ENCODE measurements at places on chromosomes 6 and 20. TPM values are rescaled to one million over a fixed set of nuclear protein-coding genes. Genes with fewer than 3 reads are reported as not detected.

DNA sequence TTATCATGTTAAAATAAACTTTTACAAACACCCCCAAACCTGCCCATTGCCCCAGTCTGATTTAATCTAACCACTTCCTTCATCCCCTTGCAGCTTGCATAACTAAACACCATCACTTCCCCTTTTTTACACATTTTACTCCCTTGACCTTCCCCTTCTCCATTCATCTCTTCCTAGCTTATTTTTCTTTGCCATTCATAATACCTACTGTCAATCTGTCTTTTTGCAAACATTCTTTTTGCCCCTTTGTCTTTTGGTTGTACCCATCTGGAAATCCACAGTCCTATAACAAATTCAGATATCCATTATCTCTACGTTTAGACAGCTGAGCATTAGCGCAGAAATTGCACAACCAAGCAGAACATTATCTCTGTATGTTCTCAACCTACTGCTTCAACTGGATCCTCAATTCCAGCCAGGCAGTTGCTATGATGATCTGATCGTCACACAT lies 51.2 kb downstream of the C6orf52 start:
- no peak for DNase-seq

- DNase-seq, result no peak
Measured at GRCh38 chr20:62874964-62875344, 13.3 kb upstream of the TCFL5 start.

GRCh38 chr6:137044366-137045221 lies at the start of gene IL20RA:
Gene IL20RA, minus strand, starts transcription at chr6:137044965. Its CDS starts 237 bp downstream, at chr6:137044728.
- DNase-seq, result peak; percentile 90

- DNase-seq, result no peak
Measured at GRCh38 chr6:156809446-156810178, 32.4 kb downstream of the ARID1B start.

- no peak for DNase-seq
Measured at GRCh38 chr6:150600010-150600300, 270 bp downstream of the PLEKHG1 start.

GRCh38 chr20:41366546-41367392 lies at the start of gene EMILIN3:
Gene EMILIN3, minus strand, starts transcription at chr20:41366818. Its CDS starts 184 bp downstream, at chr20:41366634.
- no peak for DNase-seq

DNA sequence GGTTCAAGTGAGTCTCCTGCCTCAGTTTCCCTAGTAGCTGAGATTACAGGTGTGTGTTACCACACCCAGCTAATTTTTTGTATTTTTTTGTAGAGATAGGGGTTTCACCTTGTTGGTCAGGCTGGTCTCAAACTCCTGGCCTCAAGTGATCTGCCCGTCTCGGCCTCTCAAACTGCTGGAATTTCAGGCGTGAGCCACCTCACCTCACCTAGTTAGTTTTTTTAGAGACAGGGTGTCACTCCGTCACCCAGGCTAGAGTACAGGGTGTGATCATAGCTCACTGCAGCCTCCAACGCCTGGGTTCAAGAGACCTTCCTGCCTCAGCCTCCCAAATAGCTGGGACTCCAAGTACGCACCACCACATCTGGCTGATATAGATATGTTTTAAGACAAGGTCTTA lies 22.9 kb downstream of the SYTL3 start:
- no peak for DNase-seq

GRCh38 chr20:54335299-54335698 lies 127.4 kb downstream of the PFDN4 start:
- no peak for DNase-seq

DNA sequence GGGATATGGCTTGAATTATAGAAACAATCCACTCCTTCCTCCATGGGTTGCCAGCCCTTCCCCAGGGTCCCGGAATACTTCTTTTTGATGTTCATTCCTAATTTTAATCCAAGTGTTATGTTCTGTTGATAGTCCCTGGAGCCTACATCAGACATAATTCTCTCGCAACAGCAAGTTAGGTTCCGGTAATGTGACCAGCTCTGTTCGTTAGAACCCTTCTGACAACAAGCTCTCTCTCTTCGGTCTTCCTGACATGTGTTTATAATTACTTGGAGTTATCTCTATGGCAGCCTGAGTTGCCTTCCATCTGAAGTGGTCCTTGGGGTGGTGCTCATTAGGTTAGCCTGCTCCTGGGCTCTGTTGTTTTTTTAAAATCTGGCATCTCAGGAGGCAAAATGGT lies 506.9 kb upstream of the JARID2 start:
- no peak for DNase-seq

GRCh38 chr20:13131688-13132087 lies 89.4 kb upstream of the ISM1 start:
- DNase-seq, result no peak

DNA sequence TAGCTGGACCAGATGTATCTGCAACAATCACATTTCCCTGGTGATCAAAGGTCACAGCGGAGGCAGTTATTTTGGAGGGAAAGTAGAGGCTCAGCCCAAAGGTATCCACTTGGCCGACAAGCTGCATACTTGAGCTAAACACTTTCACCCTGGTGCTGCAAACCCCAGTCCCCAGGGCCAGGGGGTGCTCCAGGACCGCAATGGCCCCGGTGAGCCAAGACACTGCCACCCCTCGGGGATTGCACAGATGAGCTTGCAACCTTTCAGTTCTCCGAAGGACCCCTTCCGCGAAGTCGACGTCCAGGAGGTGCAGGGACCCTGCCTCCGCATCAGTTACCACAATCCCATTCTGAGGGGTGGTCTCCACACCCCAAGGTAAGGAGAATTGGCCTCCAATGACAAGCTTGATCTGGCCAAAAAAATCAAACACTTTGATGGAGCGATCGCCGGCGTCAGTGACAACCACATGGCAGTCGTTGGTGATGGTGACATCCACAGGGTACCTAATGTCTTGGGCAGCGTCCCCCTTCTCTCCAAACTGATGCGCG lies 823 bp downstream of the NHLRC1 start:
- peak; percentile 29 for DNase-seq

DNA sequence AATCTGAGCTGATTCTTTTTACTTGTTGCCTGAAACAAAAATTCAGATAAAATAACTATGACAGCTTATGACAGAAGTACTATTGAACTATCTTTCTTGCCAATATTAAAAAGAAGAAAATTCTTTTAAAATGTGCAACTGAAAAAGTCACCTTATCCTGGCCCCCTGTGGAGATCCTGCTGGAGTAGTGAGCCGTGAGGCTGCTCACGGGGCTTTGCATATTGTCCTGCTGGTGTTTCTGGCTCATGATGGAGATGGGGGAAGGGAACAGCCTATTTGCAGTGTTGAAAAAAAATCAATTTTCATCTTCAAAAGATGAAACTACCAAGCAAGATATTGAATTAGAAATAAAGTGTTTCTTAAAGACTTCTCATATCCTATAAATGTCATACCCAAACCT lies 216.0 kb downstream of the SAMD5 start:
- no peak for DNase-seq

- DNase-seq, result no peak
Measured at GRCh38 chr20:20214757-20215275, 153.1 kb upstream of the INSM1 start.

- DNase-seq, result no peak
Measured at GRCh38 chr6:101722991-101723579, 329.6 kb downstream of the GRIK2 start.

DNA sequence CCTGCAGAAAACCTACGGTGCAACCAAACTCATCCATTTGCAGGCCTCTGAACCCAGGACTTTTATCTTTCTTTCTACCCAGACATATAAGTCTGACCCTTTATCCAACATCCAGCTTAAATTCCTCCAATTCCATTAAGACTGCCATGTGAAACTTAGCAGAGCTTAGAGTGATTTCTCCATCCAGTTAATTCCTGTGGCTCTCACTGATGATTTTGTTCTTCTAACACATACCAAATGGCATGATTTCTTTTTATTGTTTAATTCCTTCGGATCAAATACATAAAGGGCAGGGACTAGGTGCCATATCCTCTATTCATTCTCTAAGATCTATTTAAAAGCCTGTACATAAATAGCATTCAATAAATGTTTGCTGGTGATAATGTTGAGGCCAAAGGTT lies 92.9 kb downstream of the TASP1 start:
- no peak for DNase-seq

GRCh38 chr6:148595550-148595949 lies 151.3 kb upstream of the UST start:
- no peak for DNase-seq

- DNase-seq, result no peak
Measured at GRCh38 chr6:125714441-125715090, 34.9 kb upstream of the HEY2 start.

GRCh38 chr6:170361335-170361734 lies 54.8 kb downstream of the FAM120B start:
- no peak for DNase-seq

DNA sequence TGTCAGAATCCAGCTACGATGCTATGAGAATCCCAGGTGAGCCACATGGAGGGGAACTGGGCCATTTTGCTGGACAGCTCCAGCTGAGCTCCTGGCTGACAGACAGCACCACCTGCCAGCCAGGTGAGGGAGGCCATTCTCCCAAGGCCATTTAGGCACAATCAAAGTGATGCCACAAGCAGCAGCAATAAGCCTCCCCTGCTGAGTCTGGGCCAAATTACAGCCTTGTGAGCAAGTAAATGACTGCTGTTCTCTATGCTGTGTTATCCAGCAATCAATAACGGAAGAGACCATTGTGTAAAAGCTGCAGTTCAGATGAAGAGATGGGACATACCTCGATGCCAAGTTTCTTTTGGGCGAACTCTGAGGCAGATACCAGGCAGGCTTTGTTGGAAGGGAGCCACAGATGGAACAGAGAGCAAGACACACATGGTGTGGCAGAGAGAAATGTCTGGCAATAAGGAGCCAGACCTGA lies 14.0 kb upstream of the SCGN start:
- DNase-seq, result no peak

DNA sequence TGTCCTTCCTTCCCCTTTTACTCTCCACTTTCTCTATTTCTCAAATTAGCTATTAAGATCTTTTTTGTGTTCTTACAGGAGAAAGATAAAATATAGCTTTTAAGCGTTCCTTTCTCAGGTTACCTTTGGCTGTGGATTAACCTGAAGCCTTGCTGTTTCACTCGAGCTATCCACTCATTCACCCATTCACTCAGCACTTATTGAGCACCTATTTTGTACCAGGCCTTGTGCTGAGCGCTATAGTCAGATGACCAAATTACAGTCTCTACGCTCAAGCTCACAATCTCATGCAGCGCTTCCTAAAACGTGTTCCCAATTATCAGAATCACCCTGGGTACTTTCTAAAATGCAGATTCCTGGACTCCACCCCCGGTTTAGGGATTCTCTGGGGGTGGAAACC lies 1.8 kb upstream of the CEP250 start:
- no peak for DNase-seq

- no peak for DNase-seq
Measured at GRCh38 chr6:36463676-36464075, 20.9 kb downstream of the KCTD20 start.

DNA sequence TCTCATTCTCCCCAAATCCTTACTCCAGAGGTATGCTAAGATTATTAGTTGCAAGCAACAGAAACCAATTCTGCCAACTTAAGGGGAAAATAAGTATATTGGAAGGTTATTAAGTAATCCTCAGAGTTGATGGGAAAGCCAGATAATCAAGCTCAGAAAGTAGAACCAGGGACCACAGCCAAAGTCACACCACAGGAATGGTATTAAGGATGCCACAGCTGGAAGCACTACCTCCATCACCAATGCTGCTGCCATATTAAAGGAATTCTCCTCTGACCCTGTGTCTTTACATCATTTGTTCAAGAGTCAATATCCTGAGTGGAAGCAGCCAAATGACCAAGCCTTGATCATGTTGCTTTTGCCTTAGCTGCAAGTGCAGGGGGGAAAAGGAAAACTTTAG lies 9.9 kb downstream of the PROCR start:
- DNase-seq, result no peak

DNA sequence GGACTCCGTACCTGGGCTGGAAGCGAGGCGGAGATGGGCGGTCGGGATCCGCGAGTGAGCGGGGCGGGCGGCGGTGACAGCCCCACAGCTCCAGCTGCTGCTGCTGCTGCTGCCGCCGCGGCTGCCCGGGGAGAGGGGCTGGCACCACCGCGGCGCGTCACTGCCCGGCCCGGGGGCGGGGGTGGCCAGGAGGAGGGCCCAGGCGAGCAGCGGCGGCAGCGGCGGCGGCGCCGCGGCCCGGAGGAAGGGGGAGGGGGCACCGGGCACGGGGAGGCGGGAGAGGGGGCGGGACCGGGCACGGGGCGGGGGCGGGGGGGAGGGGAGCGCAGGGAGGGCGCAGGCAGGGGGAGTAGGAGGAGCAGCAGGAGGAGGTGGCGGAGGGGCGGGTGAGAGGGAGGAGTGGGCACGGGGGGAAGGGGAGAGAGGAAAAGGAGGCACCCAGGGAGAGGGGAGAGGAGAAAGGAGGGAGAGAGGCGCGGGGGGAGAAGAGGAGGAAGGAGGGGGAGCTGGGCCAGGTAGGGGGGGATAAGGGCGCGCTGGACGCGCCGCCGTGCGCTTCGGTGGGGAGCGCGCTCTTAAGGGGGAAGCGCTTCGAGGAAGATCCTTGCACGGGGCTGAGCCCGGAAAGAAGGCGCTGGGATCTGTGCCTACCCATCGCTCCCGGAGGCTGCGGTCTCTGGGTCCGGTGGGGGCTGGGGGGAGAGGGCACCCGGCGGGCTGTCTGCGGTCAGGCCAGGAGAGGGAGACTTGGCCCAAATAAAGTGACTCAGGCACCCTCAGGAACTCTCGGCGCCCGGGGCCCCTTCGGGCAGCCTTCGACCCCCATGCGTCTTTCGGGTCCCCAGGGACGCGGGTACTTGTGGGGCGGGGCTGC lies 101.5 kb downstream of the NOL4L start:
- DNase-seq, result peak; percentile 95

- DNase-seq, result no peak
Measured at GRCh38 chr6:99495466-99495865, 19.8 kb downstream of the USP45 start.

GRCh38 chr6:144162977-144163376 lies 12.7 kb downstream of the STX11 start:
- no peak for DNase-seq

LPIN3 gene
- total RNA-seq, result 14.0 TPM

HRH3 gene
- total RNA-seq, result not detected

SEMG1 gene
- not detected for total RNA-seq

MUC21 gene
- 2.2 TPM for total RNA-seq

HLA-DMA gene
- total RNA-seq, result 117 TPM

LY6G6D gene
- not detected for total RNA-seq

SEC23B gene
- 21.3 TPM for total RNA-seq

RBM24 gene
- total RNA-seq, result 0.76 TPM

Data from upper lobe of left lung (tissue), 6 donors.